Pancreas (tissue), 10 donors: ENCODE measurements at places on chromosomes 12 and 14. TPM values are rescaled to one million over a fixed set of nuclear protein-coding genes. Genes with fewer than 3 reads are reported as not detected.

DNA sequence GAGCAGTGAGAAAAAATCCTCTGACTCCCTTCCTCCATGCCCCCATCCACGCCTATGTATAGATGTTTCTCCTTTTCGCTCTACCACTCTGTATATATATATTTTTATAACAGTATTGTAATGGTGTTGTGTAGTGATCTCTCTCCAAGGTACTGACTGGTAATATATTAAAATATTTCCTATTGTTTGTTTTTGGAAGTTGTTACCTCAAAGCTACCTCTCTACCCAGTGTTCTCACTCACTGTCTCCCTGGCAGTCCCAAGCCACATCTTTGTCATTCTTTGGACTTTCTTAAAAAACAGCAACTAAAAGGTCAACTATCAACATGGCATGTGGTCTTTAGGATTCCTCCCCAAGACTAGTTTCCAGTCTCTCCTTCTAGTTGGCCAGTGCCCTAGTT is 15.7 kb upstream of the RMST start:
- H3K36me3 ChIP-seq = no peaks in the 10 kb centered on the region
- H3K27me3 ChIP-seq = no peaks in the 10 kb centered on the region
- no peak overlapping the region for H3K4me3 ChIP-seq
- H3K27ac ChIP-seq = no peak overlapping the region
- no peak for DNase-seq

DNA sequence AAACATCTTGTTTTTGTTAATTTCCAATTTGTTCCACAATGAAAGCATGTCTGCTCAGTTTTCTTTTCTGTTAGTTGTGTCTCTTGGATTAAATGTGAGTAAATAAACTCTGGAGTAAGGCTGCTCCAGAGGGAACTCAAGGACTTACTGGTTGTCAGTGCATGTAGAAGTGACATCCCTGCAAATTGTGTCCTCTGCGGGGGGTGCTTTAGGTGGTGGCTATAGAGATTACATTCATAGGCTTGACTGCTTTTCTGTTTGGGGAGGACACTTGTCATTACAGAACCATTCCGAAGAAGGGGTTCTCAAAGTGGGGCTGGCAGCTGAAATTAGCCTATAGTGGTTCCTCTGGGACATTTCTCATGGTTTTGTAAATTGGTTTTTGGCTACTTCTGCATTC is 8.8 kb downstream of the TMTC2 start:
- no peak overlapping the region for H3K27ac ChIP-seq
- no peaks in the 10 kb centered on the region for H3K36me3 ChIP-seq
- H3K4me1 ChIP-seq = no peaks in the 10 kb centered on the region
- no peak for DNase-seq
- no peak overlapping the region for H3K4me3 ChIP-seq

DNA sequence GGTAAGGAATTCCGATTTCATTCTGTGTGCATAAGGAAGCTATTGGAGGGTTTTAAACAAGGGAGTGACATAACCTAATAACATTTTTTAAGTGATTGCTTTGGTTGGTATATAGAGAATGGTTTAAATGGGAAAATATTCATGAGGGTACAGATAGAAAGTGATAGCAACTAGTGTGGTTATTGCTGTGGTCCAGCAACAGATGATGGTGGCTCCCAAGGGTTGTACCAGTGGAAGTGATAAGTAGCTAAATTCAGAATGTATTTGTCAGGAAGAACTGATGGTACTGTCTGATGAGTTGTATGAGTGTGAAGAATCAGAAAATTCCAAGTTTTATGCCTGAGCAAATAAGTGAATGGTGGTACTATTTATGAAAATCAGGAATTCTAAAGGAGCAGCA is 2.6 kb upstream of the CNOT2 start:
- H3K4me1 ChIP-seq = peaks cover 19% of the 10 kb centered on the region
- H3K27ac ChIP-seq = no peak overlapping the region
- H3K27me3 ChIP-seq = no peaks in the 10 kb centered on the region
- no peak for DNase-seq
- H3K36me3 ChIP-seq = no peaks in the 10 kb centered on the region
- H3K4me3 ChIP-seq = no peak overlapping the region

DNA sequence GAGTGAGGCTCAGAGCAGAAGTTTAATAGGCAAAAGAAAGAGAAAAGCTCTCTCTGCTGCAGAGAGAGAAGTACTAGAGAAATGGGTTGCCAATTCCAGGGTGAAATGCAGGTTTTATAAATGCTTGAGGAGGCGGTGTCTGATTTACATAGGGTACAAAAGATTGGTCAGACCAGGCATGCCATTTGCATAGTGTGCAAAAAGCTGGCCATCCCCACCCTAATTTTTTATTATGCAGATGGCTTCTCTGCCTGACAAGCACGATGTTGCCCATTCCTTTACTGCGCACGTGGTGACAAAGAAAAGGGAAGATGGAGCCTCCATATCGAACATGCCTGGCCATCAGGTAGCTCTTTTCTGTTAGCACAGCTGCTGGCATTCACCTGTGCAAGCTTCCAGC is 209.3 kb upstream of the PPFIA2 start:
- DNase-seq = no peak
- no peaks in the 10 kb centered on the region for H3K27me3 ChIP-seq
- H3K4me3 ChIP-seq = no peak overlapping the region
- no peaks in the 10 kb centered on the region for H3K36me3 ChIP-seq
- no peaks in the 10 kb centered on the region for H3K4me1 ChIP-seq
- no peak overlapping the region for H3K27ac ChIP-seq

DNA sequence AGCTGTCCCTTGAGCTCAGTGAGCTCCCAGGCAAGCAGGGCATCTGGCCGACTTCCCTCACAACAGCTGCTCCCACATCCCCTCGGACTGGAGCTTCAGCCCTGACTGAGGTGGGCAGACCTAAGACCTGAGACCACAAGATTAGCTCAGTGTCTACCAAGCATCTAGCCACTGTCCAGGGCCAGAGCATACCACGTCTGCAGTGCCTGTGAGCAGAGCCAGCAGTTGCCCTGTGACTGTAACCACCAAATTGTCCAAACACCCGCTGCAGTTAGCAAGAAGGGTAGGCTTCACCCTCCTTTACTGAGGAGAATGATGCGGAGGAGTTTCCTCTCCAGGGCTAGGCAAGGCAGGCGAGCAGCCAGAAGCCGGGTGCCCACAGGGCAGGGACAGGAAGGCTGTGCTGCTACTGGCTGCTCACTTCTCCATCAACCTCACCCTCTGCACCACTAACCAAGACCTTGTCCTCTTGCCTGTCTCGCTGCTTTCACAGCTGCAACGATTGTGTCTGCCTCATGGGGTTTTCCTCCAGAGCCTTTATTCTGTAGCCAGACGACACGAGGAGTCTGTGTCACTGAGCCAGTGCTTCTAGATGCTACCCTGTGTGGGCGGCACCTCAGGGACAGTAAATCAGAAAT is 53.9 kb downstream of the ANAPC7 start:
- no peak for DNase-seq
- peaks cover 43% of the 10 kb centered on the region for H3K36me3 ChIP-seq
- H3K4me1 ChIP-seq = peaks cover 13% of the 10 kb centered on the region
- H3K27ac ChIP-seq = no peak overlapping the region
- H3K27me3 ChIP-seq = no peaks in the 10 kb centered on the region

DNA sequence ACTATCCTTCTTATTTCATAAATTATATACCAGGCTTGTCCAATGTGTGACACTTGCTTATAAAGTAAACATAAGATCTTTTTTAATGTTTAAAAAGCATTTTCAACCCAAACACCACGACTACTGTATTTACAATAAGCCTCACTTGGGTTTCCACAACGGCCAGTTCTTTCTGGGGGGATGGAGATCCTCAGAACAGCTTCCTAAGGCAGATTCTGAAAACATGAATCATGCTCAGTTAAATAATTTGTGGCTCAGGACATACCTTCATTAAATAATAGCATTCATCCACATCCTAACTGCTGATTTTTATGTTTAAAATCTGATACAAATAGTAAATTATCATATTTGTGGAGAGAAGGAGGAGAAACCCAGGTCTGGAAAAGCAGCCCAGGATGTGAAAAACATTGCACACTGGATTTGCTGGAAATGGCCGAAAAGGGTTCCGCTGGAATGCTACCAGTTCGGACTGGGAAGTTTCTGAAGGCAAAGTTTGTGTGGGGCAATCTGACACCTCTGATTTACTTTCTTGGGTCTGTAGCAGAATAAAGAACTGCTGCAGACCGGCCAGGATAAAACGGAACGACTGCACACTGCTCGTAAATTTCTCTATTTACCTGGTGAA is 597 bp downstream of the GLT8D2 start:
- H3K4me1 ChIP-seq = no peaks in the 10 kb centered on the region
- peak overlapping the region; percentile 2 for H3K27ac ChIP-seq

DNA sequence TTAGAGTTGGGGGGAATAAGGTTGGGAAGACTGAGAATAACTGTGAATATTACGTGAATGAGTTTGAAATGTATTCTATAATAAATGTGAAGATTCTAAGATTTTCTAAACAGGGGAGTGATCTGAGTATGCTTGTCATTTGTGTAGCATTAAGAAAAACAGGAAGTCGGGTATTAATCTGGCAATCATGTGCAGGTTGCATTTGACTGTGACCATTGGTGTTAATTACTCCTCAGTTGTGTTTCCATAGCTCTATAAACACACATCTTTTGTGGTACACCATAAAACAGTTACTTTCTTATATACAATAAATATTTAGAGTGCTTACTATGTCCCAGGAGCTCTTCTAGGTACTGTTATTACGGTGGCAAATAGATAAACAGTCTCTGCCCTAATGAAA is 434.4 kb upstream of the PDE3A start:
- DNase-seq = no peak
- H3K27me3 ChIP-seq = no peaks in the 10 kb centered on the region
- no peak overlapping the region for H3K27ac ChIP-seq
- H3K4me3 ChIP-seq = no peak overlapping the region
- no peaks in the 10 kb centered on the region for H3K4me1 ChIP-seq
- no peaks in the 10 kb centered on the region for H3K36me3 ChIP-seq

Gene CACNB3
- total RNA-seq = 4.2 TPM

Gene C12orf50
- not detected for total RNA-seq

Gene MDGA2
- total RNA-seq = not detected

Gene KCTD10
- total RNA-seq = 10.4 TPM

Gene TMEM119
- total RNA-seq = 3.4 TPM

Gene FBRSL1
- total RNA-seq = 34.0 TPM
